ENCODE measurements at places on chromosomes 1 and 21. TPM values are rescaled to one million over a fixed set of nuclear protein-coding genes. Genes with fewer than 3 reads are reported as not detected.

The OR2M3 gene
- not detected for total RNA-seq

The FCGR2B gene
- total RNA-seq = not detected

The LRRC39 gene
- total RNA-seq = 0.06 TPM

The IGFN1 gene
- total RNA-seq = 0.74 TPM

The ALG14 gene
- total RNA-seq = 8.1 TPM

The ZNF593OS gene
- total RNA-seq = 0.25 TPM

The MAB21L3 gene
- total RNA-seq = not detected

The KRTAP19-1 gene
- not detected for total RNA-seq

The HCRTR1 gene
- not detected for total RNA-seq

The SLC22A15 gene
- 1.0 TPM for total RNA-seq

The GSTM5 gene
- total RNA-seq = not detected

The PGLYRP4 gene
- not detected for total RNA-seq

The CXADR gene
- 7.4 TPM for total RNA-seq

The AADACL4 gene
- total RNA-seq = not detected

The SLC44A3 gene
- 1.6 TPM for total RNA-seq

The LRRC71 gene
- total RNA-seq = 0.23 TPM

The THRAP3 gene
- total RNA-seq = 62.3 TPM

The SPRR4 gene
- not detected for total RNA-seq

All from A549 treated with Hydrocortisone at 1 μM for 4 hours (cell line).